ENCODE measurements at places on chromosomes 4 and X.
A peak's percentile ranks its signal among the peaks of the same experiment; 100 is the strongest.

GRCh38 chr4:147220833-147221232 lies 260.1 kb upstream of the EDNRA start:
- no peak for DNase-seq

DNA sequence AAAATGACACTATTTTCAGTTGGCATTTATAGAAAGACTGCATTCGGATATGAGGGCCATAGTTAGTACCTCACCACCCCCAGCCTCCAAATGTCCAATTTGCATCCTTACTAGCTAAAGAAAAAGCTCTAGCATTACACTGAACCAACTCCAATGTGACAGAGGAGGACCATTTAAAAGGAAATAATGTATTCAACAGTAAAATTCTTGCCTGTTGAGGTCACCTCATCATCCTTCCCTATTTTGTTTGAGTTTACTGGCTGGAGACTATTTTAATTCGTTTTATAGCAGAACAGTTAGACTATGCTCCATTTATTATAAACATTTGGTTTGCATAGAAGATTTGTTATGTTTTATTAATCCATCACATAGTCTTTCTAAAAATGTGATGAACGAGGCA lies 88.2 kb upstream of the PPARGC1A start:
- no peak for DNase-seq

DNA sequence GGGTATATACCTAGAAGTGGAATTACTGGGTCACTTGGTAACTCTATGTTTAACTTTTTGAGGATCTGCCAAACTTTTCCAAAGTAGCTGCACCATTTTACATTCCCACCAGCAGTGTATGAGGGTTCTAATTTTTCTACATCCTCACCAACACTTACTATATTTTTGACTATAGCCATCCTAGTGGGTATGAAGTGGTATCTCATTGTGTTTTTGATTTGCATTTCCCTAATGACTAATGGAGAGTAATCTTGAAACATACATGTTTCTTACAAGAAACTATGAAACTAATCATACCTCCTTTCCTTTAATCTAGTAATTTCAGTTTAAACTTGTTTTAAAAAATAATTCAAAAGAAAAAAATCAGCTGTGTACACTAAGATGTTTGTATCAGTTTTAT lies 17.9 kb downstream of the BCLAF3 start:
- DNase-seq = no peak

DNA sequence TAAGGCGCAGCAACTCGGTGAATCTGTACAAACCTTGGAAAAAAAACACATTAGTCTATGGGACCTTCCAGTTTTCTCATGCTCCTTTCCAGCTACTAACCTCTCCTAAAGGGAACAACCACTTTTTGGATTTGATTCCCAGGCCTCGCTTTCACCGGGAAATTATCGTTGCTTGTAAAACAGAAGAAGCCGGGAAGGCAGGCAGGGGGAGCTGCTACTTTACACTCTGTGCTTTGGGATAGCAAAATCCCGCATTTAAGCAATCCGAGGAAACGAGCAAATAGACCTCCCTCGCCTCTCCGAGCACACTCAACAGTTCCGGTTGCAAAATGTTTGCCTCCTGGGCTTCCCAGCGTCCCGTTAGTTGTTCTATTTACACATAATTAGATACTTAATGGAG lies 1.2 kb downstream of the CD38 start:
- peak; percentile 23 for DNase-seq

DNA sequence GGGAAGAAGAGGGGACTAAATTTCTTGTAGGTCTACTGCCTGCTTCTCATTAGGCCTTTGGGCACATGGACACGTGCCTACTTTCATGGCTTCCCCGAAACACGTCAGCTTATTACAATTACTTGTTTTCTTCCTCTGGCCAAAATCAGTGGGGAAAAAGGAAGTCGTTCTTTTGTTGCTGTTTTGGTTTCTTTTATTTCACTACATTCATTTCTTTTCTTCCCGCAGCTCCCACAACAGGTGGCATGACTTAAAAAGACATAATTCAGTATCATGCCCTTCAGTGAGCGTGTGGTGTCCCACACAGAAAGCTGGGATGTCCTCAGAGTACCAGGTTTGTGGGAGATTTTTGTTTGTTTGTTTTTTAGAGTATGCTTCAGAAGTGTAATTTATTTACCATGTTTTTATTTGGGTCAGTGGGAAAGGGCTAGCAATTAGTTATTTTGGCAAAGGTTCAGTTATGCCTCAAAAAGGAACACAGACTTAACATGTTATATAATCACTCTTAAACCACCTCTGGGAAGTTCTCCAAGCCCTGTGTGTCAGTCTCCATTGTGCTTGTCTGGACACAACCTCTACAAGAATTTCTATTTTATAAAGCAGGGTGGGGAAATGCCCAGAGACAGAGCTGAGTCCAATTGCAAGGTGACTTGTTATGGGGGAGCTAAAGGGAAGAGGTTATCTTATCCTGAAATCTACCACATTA lies 44.2 kb upstream of the SPRY1 start:
- no peak for DNase-seq

DNA sequence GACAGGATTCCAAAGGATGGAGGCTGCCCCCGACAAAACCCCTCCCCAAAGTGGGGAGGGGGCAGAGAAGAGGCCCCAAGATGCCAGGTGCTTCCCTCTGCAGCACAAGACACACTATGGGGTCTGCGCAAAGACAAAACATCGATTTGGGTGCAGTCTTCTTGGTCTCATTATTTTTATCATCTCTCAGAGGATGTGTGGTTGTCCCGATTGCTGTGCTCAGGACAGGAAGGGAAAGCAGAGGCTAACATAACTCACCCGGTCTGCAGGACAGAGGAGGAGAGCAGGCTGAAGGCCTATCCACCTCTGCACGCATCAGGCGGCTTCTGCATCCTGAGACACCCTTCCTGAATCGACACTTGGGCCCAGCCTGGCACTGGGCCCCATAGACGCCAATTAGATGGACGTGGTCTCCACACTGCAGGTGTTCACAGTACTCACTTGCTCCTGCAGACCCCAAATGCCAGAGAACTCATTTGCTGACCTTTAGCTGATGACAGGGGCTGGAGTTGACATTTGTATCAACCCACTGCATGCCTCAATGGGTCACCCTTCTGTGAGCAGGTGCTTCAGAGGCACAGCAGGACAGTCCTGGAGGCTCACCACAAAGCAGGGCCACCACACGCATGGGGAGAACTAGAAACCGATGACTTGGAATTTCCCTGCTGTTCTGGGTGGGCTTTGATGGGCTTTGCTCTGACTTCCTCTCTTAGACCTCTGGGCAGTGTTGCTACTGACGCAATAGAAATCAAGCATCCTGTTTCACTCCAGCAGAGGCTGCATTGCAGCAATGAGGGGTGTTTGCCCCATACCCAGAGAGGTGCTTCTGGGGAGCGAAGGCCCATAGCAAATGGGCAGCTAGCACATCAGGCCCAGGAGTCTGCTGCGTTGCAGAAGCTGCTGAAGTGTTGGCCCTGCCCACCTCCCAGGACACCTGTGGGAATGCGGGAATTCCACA lies 96.3 kb upstream of the ENPP6 start:
- no peak for DNase-seq

DNA sequence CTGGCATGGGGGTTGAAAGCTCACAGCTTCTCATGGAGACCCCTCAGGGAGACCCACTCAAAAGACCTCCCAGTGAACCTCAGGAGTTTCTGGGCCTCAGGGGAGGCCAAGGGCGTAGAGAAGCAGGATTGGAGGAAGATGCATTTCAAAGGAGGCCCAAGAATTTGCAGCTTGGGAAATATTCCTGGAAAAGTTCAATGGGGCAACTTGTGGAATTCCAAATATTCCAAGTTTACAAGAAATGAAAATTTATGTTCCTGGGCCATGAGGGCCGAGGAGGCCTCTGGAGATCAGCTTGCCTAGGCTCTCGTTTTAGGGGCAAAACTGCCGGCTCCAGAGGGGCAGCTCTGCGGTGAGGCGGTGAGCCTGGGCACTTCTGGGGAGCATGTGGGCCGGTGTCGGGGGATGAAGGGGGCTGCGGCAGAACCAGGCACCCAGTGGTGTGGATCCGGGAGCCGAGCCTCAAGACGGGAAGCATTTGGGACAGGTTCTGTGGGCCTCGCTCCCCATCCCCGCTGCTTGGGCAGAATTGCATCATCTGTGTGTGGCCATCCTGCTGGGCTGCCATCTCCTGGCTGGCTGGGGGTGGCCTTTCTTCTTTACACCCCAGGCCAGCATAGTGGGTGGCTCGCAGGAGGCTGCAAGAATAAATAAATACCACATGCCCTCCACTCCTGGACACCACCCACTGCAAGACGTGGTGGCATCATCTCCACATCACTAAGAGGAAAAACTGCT lies 54.6 kb upstream of the GPR78 start:
- no peak for DNase-seq

DNA sequence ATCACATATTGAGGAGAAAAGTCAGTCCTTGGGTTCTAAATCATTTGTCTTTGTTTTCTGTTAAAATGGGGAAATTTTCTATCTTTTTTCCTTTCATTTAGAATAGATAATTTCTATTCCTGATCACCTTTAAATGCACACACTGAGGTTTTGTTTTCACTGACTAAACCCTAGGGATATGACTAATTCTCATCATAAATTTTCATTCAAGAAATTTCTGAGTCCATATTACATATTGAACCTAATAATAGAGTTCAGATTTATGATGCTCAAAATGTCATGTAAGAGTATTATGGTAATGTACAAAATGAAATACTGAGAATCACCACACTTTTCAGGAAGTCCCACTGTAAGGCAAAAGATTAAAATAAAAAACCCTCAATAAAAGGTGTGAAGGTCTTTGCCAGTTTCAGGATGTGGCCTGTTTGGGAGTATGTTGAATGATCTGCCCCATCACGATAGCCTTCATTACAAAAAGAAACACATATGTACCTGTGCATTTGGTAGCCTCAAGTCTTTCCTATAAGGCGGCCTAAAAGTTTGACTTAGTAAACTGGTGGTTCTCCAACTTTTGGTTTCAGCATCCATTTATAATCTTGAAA lies 49.4 kb downstream of the LEF1 start:
- no peak for DNase-seq

- no peak for DNase-seq
These were observed 112.7 kb downstream of the CLNK start for GRCh38 chr4:10571909-10572308.

DNA sequence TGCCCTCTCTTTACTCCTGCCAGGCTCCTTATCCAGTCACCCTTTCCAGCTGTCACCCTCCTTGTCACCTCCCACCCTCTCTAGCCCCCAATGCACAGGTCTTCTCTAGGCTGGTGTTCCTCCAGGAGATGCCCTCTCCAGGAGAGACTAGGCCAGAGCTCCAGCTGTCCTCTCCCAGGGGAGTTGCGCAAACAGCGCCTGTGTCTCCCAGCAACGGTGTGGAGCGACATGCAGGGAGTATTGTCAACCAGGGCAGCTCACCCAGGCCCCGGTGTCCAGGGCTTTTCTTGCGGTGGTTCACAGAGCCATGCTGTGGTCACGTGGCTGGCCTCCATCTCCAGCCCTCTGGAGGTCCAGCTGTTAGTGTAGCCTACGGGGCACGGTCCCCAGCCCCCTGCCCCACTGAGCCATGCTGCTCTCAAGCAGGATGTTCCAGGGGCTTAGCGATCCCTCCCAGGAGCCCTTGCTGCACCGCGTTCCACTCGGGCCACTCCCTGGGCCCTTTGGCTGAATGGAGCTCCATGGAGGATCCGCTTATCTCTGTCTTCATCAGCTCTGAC lies 34.8 kb downstream of the CCNQ start:
- DNase-seq = no peak

GRCh38 chrX:44568196-44568595 lies 25.5 kb upstream of the FUNDC1 start:
- DNase-seq = no peak

GRCh38 chr4:151228189-151229119 lies 48.5 kb upstream of the PRSS48 start:
- DNase-seq = no peak

DNA sequence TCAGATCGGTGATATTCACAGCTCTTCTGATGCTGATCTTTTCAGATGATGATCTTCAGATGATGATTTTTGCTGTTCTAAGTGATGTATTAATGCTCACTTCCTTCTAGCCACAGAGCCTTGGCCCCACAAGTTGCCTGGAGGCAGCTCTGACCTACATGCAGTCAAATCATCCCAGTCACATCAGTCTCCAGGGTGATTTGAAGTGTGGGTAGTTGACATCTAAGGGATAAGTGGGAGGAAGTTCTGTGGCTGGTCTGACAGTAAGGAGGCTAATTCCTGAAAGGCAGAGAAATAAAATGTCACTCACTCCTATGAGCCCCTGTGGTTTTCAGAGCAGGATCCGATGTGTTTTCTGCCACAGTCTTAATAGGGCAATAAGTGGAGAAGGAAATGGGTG lies 79.8 kb upstream of the RPL34 start:
- peak; percentile 27 for DNase-seq

DNA sequence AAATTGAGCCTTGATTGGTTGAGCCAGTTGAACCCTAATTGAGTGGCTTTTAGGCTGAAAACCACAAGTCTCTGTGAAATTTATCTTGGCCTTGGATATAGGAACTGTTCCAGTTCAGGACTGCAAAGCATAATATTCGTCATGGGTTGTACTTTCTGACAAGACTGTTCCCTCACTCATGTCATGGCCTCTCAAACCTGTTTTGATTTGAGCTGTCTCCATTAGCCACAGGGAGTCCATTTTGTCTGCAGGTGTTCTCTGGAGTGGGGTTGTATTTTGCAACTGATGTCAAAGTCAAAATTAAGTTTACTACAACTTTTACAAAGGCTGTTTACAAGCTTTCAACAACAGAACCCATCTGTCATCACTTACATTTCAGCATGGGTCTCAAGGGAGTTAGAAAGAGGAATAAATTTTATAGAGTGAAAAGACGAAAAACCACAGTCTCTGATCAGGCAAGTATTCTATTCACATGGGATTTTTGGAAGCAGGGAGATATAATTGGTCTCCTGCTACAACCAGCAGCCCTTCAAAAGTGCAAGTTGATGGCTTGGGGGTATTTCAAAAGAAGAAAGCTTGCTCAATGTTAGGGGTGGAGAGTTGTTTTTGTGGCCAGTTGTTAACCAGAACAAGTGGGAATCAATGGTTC lies 1716.3 kb downstream of the C4orf33 start:
- no peak for DNase-seq
